Esophagus muscularis mucosa (tissue), 4 donors: ENCODE measurements at places on chromosomes 6 and 20.

DNA sequence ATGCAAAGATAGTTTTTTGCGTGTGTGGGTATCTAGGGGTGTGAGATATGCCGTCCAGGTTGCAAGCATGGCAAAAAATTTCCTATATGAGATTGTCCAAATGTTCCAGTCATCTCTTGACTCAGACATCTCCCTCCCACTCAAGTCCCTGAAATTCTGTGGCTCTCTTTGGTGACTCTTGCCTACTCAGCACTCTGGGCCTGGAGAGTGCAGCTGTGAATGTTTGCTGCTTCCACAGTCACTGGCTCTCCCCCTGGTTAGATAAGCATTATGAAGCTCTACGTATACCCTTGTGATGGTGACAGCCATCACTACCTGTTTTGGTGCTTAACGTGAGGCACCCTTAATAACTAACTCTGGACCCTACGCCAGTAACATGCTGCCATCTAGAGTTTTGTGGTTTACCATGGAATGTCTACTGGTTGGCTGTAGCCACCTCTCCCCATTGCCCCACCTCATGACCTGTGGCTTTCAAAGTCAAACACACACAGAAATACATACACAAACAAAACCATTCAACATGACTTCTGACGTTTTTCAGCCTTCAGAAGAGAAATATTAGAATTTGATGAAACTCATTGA is 621.9 kb upstream of the CITED2 start:
- DNase-seq = no peak

GRCh38 chr6:109795994-109796555 is 105.0 kb downstream of the FIG4 start:
- no peak for DNase-seq

DNA sequence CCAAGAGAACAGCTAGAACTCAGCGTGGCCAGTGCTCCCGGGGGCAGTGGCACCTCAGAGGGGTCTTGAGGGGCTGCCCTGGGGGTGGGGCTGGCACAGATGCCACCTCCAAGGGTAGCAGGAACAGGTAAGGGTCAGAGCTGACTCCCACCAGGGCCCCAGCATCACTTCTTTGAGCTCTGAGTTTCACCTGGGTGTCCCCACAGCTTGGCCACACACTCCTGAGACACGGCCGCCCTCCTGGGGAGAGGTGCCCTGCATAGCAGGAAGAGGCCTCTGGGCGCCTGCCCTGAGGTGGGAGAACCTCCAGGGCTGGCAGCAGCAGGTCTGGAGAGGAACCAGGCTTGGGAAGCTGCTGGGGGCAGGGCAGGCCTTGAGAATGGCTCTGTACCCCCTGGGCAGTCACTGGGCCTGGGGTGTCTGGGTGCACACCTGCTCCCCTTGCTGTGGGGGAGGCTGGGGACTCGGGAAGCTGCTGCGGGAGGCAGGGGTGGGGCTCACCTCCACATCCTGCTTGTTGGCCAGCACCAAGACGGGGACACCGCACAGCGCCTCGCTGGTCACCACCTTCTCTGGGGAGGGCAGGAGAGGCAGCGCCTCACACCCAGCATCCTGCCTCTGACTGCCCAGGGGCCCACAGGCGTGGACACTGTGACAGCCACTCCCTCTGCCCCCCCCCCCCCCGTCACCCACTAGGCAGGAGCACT is 5.0 kb downstream of the TNFRSF6B start:
- DNase-seq = no peak

DNA sequence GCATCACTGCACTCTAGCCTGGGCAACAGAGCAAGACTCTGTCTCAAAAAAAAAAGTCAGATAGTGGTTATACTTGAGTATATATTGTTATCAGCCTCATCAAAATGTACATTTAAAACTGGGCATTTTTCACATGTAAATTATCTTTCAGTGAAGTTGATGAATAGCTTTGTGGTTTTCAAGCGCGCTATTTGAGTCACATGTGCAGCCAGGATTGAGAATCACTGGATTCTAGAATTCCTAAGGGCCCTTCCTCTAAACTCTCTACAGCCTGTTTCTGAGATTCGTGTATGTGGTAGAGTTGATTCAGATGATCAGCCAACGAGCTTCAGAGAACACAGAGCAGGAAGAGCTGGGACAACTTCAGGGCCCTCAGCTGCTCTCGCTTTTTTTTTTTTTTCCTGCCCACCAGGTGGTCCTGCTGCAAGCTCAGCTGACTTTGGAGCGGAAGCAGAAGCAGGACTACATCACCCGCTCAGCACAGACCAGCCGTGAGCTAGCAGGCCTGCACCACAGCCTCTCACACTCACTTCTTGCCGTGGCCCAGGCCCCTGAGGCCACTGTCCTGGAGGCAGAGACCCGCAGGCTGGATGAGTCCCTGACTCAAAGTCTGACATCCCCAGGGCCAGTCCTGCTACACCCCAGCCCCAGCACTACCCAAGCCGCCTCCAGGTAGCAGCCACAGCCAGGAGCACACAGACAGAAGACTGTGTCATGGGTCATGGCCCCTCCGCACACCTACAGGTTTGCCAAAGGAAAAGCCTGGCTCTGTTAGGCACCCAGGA is 18.3 kb downstream of the C20orf173 start:
- no peak for DNase-seq

DNA sequence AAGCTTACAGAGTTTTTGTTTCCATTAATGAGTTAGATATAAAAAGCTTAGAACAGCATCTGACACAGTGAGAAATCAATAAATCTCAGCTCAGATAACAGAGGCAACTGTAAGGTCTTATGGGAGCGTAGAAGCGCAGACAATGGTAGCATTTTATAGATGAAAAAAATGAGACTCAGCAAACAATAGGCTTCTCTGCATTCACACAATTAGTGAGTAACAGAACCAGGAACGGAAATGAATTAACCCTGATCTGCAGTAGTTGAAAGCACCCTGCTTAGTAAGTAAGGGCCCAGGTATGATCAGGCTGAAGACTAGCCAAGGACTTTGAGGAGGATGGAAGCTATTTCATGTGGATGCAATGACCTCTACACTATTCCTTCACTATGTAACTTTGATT is 147.2 kb upstream of the EYA4 start:
- DNase-seq = no peak

DNA sequence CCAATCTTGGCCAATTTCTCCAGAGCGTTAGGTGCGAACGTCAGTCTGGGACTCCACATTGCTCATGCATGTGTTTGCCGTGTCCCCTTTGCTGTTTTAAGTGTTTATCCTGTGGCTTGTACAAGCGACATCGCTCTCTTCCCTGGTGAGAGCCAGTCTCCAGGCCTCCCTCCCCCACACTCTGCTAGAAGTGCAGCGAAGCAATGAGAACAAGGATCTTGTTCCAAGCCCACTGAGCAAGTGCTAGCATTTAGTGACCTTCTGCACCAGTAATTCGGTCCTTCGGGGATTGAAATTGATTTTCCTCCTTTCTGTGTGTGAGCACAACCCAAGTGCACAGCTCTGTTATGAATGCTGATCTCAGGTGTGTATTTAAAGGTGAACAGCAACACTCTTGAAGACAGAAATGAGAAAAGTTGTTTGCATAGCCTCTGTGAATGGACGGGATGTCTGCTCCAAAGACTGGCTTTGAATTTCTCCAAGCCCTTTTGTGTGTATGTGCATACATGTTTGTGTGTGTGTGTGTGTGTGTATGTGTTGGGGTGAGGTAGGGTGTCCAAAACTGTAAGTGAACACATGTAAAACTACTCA is 29.0 kb downstream of the CD83 start:
- DNase-seq = no peak

GRCh38 chr6:7545316-7546019 is 4.0 kb downstream of the DSP start:
- DNase-seq = no peak

DNA sequence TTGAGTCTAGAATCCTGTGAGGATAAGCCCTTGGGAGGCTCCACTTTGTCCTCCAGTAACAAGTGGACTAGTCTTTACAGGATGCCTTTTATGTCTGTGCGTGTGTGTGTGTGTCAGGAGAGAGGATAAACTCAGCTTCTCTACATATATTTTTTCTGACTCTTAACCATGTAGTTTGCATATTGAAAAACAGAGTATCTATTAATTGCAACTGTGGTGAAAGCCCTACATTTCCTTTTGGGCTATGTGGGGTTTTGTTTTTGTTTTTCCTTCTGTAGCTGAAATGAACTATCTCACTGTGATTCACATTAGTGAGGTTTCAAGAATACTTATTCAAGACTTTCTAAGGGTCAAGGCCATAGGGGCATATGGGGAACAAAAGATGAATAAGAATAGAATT is 17.7 kb downstream of the TPBG start:
- no peak for DNase-seq

DNA sequence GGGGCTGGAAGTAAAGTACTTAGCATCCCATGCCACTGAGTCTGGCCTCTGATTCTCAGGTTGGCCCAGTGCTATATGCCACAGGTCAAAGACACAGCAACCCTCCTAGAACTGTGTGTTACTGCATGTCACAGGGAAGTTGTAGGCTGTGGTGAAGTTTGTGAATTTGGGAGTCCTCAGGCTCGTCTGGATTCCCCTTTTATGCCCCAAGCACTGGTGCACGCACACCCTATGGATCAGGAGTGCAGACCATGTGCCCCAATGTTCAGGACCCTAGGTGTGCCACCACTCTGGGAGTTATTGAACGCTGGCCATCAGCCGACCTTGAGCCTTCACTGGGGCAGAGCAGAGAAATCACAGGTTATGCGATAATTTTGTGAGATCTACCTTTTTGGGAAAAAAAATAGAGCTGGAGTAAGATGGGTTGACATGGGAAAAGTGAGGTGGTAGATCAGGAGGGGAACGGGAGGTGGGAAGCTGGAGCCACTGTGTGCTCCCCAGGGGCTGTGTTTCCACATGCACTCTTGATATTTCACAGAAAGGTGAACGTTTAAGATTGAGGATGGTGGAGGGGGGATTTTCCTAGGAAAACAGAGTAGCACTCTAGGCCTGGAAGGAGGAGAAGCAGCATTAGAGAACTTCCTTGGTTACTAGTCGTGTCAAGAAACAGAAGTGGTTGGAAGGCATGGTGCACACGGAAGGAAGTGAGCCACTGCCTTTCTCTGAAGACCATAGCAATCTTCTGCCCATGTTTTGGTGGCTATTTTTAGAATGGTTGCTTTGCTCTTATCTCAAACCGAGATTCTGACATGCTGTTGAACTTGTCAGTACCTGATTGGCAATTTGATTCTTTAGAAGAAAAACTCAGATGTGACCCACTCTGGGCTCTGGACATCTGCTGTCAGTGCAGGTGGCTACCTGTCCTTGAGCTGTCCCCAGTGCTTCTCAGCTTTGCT is 44.1 kb downstream of the DUSP22 start:
- DNase-seq = no peak

GRCh38 chr20:3194617-3195280 is 9.7 kb downstream of the DDRGK1 start:
- no peak for DNase-seq

GRCh38 chr20:49846206-49846807 is 33.7 kb downstream of the SLC9A8 start:
- DNase-seq = no peak

- no peak for DNase-seq
Observed at GRCh38 chr6:153207006-153207405, 75.9 kb upstream of the RGS17 start.

GRCh38 chr20:60338556-60338955 is 380.3 kb downstream of the CDH26 start:
- DNase-seq = no peak

DNA sequence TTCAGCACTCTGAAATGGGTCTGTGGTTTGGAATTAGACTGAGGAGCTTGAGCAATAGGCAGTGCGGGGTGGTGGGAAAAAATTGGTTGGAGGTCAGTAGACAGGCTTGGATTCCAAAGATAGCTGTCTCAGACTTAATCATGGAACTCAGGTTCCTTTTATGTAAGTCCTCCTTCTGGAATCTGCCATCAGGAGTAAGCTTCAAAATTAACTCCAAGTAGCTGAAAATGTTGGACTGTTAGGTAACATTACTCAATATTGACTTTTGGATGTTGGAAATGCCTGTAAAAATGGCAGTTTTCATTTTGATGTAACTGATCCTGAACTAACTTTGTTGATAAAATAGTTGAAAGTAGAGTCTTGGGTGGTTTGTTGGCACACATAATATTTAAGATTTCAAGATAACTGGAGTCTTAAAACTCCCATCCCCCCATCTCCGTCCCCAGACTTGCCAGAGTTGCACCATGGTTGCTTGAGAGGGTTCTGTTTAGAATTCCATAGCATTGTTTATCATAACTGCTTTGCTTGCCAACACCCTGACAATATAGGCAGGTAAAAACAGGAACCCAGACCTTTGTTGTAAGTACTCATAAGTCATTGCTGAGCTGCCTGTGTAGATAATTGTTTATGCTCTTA is 83.0 kb downstream of the PHF20 start:
- DNase-seq = no peak
